ENCODE measurements at places on chromosomes 5 and 9.

DNA sequence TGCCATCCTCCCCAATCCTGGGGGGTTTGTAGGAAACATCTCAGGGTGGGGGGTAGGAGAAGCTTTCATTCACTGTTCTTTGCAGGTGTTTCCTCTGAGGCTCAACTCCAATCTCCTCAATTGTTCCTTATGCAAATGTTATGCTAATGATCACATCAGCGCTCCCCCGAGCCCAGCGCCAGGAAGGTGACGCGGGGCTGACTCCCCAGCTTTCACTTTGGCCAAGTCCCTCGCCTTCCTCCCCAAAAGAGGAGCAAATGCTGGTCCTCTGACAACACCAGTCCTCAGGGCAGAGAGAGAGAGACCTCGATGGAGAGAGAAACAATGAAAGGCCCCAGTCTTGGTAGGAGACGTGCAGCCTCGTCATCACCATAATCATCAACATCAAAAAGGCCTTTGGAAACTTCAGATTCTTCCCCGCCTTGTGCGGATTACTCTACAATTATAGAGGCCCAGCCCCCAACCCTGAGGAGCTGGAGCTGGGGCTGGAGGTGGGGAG lies 39.1 kb downstream of the PCDH1 start:
- DNase-seq: no peak

GRCh38 chr5:128192368-128192767 lies 108.8 kb downstream of the SLC12A2 start:
- no peak for DNase-seq

GRCh38 chr5:179297026-179297425 lies 48.2 kb downstream of the ADAMTS2 start:
- no peak for DNase-seq

DNA sequence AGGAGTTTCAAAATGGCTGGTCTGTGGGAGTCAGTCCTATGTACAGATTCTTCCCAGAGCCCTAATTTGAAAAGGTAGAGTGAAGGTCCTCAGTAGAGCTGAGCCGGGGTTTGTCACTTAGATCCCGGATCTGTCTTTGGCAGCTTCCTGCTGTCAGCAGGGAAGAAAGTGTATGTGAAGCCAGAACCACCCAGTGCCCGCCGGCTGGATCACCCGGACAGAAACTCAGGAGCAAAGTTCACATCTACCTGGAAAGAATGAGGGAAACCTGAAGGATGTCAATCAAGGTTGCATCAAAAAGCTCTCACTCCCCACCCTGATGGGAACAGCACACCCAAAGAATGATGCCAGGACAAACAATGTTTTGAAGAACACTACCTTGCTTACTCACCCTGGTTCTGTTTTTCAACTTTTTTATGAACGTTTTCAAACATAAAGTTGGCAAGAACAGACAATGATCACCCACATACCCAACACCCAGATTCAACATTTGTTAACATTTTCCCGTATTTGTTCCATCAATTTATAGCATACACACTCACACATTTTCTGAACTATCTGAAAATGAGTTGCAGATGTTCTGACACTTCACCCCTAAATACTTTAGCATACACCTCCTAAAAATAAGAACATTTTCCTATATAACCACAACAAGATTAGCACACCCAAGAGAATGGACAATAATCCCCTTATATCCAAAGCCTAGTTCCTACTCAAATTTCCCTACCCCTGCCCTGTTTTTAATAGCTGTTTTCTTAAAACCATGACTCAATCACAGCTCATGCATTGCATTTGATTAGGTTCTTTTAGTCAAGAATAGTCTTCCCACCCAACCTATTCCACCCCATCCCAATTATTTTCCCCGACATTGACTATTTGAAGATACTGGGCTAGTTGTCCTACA lies 133.9 kb downstream of the LHFPL2 start:
- DNase-seq: no peak

GRCh38 chr9:101569741-101570501 lies 24.8 kb downstream of the PPP3R2 start:
- no peak for DNase-seq

DNA sequence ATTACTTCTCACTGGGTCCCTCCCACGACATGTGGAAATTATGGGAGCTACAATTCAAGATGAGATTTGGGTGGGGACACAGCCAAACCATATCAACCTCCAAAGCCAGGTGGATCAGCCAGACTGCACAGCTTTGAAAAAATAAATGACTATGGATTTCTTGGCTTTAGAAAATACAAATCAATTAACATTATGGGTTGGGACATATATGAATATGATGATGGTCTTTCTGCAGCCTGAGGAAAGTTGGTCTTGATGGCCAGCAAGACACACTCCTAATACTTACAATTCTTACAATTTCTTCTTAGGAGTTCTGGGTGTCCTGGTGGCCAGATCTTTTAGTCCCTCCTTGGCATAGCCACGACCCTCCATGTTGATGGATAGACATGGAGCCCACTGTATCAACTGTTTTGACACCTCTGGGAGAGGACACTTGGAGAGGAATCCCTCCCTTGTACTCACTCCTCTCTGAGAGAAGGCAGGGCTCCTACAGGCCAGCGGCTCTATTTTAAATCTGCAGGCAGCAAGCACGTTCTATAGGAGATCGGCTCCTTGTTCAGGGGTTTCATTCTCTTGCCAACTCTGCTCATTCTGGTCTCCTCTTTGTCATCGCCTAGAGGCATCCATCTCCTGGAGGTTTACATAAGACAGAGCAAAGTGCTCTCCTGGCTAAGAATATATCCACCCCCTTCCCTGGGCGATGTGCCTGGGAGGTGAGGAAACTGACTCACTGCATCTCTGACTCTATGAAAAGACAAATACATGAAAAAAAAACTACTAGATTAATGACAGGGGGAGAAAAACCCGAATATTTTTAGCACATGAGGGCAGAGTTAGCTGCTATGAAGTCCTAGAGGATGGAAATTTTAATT lies 145.9 kb downstream of the CARTPT start:
- DNase-seq: no peak

- DNase-seq: no peak
These were observed 87.3 kb downstream of the GAS1 start for GRCh38 chr9:86860006-86860405.

GRCh38 chr5:139340051-139340450 lies 1.6 kb upstream of the PAIP2 start:
- DNase-seq: no peak

DNA sequence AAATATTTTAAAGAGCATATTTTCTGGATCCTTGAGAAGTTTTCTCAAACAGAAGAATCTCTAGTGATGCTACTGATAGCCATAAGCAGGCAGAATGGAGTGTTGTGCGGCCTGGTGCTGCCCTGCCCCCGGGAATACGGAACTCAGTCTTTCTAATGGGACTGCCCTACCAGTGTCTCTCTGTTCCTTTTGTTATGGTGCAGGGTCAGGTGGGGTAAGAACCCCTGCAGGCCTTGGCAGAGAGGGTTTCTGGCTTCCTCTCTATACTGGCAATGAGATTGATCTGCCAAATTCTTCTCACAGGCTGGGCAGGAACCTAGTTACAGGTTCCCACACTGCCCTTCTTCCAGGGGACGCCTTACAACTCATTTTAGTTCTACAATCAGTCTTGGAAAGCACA lies 2.6 kb downstream of the IL5 start:
- no peak for DNase-seq

DNA sequence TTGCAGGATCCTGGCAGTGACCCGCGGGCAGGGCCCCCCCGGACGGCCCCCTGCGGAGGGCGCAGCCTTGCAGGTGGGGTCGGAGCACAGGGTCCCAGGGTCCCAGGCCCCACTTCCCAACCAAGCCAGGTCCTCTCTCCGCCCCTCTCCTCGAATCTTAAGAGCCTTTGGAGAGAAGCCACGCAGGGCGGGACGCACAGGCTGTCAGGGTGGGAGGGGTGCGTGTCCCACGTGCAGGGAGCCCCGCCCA lies 18.4 kb upstream of the EGFL7 start:
- no peak for DNase-seq

- DNase-seq: no peak
These were observed 27.8 kb downstream of the PRRC2B start for GRCh38 chr9:131421691-131422090.

DNA sequence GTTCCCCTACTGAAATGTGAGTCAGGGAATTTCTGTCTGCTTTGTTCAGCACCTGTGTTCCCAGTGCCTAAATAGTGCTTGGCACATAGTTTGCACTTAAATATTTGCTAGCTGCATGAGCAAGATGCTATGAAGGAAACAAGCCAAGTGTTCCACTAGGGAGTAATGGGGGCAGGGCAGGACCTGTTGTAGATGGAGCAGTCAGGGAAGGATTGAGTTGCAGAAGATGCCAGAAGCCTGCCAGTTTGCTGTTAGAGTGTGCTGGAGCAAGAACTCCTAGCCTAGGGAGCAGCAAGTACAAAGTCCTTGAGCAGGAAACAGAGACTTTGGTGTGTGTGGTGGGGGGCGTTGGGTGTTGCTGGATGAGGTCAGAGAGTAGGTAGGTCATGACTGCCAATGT lies 87.5 kb downstream of the DAB2IP start:
- DNase-seq: no peak

DNA sequence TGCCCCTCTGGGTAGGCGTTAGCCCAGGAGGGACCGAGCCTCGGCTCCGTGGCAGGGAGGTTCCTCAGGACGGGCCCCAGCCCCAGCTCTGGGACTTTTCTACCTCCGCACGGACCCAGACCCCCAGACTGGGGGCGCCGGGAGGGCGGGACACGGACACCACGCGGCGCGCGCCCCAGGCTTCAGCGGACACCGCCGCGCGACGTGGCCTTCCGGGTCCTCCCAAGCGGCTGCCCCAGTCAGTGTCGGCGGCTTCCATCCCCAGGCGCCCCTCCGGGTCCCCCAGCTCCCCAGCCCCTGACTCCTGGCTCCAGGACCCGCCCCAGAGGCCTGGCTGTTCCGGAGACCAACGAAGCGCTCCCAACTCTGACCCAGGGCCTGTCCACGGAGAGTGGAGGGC lies 3.1 kb downstream of the LCNL1 start:
- DNase-seq: no peak

- no peak for DNase-seq
These were observed 47.1 kb downstream of the CDK5RAP2 start for GRCh38 chr9:120532891-120533290.

- no peak for DNase-seq
These were observed 174.7 kb downstream of the CACNA1B start for GRCh38 chr9:138052322-138052615.

GRCh38 chr5:143501310-143502044 lies 98.0 kb upstream of the NR3C1 start:
- no peak for DNase-seq

DNA sequence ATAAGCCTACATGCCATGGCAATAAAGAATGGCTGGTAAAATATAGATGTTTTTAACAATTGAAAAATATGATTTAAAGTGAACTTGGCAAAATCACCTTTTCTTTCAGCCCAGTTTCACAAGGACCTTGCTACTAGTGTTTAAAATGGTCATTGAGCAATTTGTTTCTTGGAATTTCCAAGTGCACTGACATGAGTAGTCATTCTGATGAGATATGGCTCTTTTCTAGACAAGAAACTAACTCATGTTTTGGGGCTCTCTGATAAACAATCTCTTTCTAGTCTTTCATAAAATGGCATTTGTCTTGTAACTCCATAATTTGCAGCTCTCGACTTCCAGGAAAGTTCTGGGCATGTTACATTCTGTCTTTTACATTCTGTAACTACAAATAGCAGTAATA lies 176.8 kb downstream of the NR2F1-AS1 start:
- DNase-seq: no peak

- no peak for DNase-seq
These were observed 320.8 kb downstream of the CCDC171 start for GRCh38 chr9:15873573-15874177.

DNA sequence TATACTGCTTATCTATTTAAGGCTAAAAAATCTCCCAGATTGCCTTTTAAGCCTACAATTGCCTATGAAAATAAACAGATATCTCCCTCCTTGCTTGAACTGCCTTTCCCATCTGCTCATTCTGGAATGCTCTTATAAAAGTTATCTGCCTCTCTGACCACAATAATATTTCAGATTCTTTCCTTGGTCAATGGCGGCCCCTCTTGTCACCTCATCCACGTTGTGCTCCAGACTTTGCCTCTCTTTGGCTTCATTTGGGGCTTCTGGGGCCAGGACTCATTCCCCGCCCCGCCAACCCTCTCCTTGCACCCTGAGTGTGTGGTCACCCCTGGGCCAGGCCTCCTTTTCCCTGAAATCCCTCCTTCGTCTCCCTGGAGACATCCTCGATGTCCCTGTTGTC lies 110.0 kb upstream of the RPS23 start:
- no peak for DNase-seq

DNA sequence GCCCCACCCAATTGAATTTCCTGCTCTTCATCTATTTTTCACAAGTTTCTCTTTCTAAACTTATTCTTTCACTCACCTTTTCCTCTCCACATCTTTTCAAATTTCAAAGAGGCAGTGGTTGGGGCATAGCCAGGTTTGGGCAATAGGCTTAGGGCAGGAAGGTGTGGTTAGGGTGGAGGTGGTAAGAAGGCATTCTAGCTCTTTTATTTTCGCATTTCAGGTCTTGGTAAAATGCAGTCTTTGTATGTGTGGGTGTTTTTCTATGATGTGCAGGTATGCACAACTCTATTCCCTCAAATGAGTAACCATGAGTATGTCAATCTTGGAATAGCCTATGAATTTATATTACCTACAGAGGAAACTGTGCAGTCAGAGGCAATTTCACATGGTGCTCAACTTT lies 129.8 kb upstream of the IFNE start:
- DNase-seq: peak; percentile 62

- DNase-seq: no peak
These were observed 6.3 kb downstream of the EDIL3 start for GRCh38 chr5:84378420-84378819.
